ENCODE measurements at places on chromosomes 3 and 15.

DNA sequence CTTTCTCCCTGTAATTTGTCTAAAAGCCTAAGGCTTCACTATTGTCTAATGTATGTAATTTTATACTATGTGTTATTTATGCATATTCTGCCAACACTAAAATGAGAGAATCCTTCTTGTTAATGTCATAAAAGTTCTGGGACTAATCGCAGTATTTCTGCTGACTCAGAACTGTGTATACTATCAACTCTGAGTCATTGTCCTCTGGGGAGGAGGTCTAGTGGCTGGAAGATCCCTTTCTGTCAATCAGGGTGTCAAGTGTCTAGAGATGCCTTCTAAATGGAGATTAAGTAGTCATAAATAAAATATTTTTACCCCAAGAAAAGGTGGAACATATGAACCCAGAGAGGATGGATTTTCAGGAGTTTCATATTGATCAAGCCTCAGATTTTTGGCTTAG lies 473.4 kb downstream of the AGBL1 start:
- DNase-seq, result no peak

- no peak for DNase-seq
Measured at GRCh38 chr3:72579581-72580245, 268.5 kb downstream of the SHQ1 start.

- DNase-seq, result peak; percentile 96
Measured at GRCh38 chr3:187748050-187748481, 2.8 kb upstream of the BCL6 start.

GRCh38 chr3:142225885-142226215 lies 465 bp upstream of the GK5 start:
- DNase-seq, result no peak

DNA sequence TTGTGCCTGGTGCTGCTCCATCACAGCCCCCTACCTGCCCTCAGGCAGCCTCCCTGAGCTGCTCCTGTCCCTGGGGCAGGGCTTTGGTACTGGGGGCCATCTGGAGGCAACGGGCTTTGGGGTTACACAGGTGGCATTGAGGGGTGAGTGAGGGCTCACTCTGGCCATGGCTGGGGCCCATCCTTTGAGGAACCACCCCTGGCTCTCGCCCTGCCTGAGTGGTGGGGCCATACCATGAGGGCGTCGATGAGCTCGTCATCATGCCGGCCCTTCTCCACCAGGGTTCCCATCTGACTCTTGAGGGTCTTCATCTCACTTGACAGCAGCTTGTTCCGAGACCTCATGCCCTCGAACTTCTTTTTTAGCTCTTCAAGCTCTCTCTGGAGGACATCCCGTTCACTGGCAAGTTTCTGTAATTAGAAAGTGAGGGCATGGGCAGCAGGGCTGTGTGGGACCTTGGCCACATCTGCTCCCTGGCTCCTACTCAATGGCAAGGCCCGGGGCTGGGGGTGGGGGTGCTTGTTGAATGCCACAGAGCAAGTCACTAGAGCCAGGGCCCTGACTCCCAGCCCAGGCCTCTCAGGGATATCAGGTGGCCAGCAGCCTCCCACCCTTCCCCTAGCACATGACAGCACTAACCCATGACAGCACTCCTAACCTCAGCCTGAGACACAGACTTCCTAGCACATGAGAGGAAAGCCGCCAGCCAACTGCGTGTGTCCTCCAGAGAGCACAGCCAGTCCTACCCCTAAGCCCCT lies 33.5 kb downstream of the CCDC13 start:
- peak; percentile 82 for DNase-seq

DNA sequence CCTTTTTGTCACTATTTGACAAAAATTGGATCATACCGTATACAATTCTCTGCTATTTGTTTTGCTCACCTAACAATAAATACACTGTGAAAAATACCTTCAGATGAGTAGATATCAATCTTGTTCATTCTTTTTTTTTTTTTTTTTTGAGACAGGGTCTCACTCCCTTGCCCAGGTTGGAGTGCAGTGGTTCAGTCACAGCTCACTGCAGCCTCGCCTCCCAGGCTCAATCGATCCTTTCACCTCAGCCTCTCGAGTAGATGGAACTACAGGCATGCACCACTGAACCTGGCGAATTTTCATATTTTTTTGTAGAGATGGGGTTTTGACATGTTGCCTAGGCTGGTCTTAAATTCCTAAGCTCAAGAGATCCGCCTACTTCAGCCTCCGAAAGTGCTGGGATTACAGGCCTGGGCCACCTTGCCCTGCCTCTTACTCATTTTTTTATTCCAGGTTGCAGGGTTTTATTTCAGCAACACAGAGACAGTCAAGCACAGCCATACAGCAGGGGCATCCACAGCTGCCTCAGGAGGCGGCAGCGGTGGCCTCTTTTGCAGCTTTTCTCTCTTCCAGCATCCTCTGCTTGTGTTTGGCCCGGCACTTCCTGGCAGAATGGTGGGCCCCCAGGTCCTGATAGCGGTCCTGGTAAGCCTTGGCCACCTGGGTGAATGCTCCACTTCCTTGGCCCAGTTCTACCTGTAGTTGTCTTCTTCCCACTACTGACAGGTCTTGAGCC lies 51.2 kb upstream of the CGNL1 start:
- no peak for DNase-seq

GRCh38 chr3:31687020-31687802 lies 154.5 kb downstream of the STT3B start:
- no peak for DNase-seq

GRCh38 chr3:148962513-148962912 lies 28.8 kb upstream of the GYG1 start:
- DNase-seq, result no peak

- peak; percentile 43 for DNase-seq
Measured at GRCh38 chr3:184176377-184177330, 2.0 kb downstream of the AP2M1 start.

GRCh38 chr3:10136426-10137005 lies 5.1 kb upstream of the VHL start:
- DNase-seq, result no peak

DNA sequence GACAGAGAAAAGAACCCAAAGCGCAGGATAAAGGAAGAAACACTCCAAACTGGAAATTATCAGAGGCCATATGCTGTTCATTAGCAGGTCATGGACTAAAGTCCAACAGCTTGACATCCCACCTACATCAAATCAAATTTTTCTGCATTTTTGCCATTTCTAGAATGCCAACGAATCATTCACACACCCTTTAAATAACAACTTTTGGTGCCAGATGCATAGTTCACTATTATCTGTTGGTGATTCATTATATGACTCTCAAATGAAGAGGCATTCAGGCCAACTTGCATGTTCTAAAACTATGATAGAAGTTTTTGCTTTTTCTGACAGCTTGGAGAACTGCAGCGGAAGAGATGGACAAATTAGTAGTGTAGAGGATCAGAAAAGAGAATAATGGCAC lies 529.8 kb upstream of the NAALADL2 start:
- DNase-seq, result no peak

DNA sequence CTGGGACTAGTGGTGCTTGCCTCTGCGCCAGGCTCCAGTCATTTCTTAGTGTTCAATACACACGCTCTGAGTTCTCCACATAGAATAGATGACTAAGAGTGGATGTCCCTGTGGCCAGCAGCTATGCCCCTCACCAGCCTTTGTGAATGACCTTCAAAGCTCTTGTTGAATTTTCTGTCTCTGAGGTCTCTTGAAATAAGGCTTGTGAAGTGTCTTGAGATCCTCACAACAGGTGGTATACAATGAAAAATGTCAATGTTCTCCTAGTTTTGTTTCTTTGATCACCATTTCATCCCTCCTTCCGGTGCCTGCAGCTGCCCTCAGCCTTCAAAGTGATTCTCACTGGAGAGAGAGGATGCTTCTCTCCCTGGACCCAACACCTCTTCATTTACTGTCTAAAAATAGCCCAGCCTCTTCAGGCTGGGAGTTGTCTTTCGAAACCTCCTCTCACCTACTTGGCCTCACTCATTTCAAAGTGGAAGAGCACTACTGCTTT lies 5.4 kb downstream of the MAPKBP1 start:
- DNase-seq, result no peak

DNA sequence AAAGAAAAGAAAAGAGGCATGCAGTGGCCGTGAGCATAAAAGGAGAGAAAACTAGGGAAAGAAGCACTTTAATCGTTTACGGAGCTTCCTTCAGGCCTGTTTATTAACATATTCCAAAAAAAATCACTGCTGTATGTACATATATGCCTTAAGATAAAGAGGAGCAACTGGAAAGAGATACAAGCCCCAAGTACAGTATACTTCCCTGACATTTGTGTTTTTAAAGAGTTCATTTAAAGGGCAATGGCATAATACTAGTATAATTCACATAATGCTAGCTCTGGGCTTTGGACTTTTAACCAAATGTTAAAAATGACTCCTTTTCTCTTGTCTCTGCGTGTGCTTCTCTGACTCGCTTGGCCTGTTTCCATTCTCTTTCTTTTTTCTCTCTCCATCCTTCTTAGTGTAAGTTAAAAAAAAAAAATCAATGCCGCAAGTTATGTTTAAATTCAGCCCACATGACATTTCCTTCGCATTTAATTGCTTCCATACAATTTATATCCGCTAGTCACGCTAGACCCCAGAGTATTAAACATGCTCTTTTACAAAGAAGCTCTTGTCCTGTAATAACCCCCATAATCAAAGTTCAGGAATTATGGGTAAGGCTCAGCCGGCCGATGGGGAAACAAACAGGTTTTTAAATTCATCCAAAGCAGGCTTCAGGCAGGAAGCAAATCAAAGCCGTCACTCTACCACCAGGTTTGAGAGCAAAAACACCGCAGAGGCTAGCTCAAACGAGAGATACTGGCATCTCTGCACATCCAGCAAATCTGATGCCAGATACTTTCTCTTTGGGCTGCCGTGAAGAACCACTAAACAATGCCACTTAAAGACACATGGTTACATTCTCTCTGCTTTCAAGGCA lies 19.4 kb downstream of the WWTR1 start:
- no peak for DNase-seq

GRCh38 chr15:91193378-91193720 lies 93.3 kb downstream of the SV2B start:
- DNase-seq, result no peak

- no peak for DNase-seq
Measured at GRCh38 chr15:48501208-48501607, 144.3 kb downstream of the FBN1 start.

- DNase-seq, result no peak
Measured at GRCh38 chr3:136194409-136195257, 1.5 kb downstream of the MSL2 start.

DNA sequence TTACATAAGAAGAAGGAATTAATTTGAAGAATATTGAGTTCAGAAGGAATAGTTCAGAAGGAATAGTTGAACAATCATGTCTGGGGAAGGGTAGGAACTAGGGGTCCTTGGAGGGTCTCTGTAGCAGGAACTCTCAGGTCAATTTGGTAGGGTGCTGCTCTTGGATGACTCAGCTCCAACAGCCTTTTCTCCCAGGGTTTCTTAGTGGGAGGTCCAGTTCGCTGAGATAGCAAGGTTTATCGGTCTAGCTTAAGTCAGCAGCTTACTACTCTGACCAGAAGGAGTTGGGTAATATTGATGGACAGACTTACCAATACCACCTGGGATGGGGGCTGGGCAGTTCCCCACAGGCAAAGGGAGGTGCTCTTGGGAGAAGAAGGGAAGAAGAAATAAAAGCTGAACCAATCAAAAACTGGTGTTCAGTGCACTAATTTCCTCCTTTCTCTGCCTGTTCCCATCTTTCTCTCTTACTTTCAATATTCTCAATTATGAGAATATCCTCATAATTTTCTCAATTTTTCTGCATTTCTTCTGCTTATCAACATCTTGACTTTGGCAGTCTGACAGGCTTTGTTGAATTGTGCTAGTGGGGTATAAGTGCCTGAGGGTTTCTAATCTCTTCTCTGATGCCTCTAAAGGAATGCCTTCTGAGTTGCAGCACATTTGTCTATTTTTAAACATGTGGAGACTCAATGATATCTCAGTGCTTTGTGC lies 14.4 kb upstream of the MITF start:
- DNase-seq, result no peak

- DNase-seq, result no peak
Measured at GRCh38 chr3:112560307-112560706, 1.5 kb downstream of the ATG3 start.

GRCh38 chr3:138511945-138512344 lies 77.5 kb downstream of the ESYT3 start:
- no peak for DNase-seq

GRCh38 chr3:55467099-55467498 lies 20.0 kb downstream of the WNT5A start:
- no peak for DNase-seq

DNA sequence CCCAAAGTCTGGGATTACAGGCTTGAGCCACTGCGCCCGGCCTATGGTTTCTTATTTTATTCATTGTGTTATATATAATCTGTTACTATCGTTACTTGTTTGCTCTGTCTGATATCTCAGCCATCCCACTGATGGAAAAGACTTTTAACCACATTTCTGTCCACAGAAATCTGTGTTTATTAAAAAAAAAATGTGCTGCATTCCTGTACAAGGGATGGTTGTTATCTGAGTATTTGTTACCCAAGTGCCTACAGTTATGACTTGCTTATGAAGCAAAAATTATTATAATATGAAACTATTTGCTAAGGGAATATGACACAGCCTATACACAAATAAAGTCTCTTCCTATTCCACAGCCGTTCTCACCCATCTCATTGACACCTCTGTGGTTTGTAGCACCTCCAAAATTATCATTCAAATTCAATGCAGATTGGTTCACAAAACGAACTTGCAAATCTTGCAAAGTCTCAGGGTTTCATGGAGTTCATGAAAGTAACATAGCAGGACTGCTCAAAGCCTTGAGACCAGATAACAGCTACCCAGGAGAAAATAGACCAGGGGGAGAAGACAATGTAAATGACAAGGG lies 47.4 kb upstream of the UBE2E1 start:
- no peak for DNase-seq

GRCh38 chr3:126456766-126457388 lies 18.8 kb downstream of the ZXDC start:
- DNase-seq, result no peak

DNA sequence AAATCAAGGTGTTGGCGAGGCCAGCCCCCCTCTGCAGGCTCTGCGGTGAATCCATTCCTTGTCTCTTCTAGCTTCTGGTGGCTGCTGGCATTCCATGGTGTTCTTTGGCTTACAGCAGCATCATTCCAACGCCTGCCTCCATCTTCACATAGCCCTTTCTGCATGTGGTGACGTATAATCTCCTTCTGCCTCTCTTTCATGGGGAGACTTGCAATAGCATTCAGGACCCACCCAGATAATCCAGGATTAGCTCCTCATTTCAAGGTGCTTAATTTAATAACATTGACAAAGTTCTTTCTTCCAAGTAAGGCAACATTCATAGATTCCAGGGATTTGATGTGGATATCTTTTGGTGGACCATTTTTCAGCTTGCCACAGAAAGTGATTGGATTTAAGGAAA lies 35.8 kb downstream of the ISG20 start:
- DNase-seq, result no peak

DNA sequence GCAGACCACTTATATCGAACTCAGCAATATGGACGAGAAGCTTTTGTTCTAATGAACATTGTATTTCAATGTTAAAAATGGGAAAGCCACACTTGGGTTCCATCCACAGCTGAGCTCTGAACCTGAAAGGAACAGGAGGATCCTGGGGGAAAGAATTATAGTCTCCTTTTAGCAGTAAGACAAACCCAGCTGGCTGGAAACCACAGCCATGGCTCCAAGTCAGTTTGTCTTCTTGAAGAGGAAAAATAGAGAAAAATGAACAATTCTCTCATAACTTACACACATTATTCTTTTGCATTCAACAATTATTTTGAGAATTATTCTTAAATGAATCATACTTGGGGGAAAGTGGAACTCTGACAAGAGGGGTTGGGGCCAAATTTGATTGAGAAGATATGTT lies 149.2 kb upstream of the VEPH1 start:
- DNase-seq, result no peak

GRCh38 chr15:68691705-68692104 lies 112.9 kb downstream of the CORO2B start:
- DNase-seq, result no peak
